ENCODE measurements at places on chromosomes 4 and X.

DNA sequence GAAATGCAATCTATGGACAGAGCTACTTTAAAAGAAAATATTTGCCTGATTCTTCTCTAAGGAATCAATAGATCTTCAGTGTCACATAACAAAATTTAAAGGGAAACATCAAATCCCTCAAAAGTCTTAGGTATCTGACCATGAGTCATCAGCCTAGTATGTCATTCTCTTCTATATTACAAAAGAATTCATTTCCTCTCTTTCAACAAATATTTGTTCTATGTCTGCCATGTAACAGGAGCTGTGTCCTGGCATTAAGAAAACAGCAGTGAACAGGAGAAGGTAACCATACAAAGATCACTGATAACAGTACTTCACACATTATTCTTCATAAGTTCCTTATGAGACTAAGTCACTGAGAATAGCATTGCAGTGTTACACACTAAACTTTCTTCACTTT is 243.6 kb upstream of the DKK2 start:
- DNase-seq = no peak

DNA sequence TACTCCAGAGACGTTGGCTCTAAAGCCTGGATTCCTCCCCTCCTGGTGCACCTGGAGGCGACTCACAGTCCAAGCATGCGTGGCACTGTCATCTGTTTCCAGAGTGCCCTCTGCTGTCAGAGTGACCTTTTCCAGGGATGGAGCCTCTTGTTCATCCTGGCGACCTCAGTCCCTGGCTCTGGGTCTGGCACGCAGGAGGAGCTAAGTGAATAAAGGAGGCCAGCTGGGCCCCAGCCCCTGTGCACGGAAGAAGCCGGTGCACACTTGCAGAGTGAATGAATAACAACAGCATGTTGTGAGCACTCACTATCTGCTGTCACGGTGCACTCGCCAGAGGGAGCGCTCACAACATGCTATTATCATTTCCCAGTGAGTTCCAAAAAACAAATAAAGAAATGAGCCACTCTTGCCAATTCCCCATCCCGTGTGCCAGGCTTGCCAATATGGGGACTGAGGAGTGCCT is 27.8 kb upstream of the PSAPL1 start:
- no peak for DNase-seq

DNA sequence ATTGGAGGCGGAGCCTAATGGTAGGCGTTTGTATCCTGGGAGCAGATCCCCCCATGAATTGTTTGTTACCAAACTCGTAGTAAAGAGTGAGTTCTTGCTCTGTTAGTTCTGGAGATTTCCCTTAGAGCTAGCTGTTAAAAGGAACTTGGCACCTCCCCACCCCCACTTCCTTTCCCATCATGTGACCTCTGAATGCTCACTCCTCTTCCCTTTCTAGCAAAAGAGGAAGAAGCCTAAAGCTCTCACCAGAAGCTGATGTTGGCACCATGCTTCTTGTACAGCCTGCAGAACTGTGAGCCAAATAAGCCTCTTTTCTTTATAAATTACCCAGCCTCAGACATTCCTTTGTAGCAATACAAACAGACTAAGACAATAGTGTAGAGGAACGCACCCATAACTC is 13.8 kb upstream of the ATOH1 start:
- no peak for DNase-seq

DNA sequence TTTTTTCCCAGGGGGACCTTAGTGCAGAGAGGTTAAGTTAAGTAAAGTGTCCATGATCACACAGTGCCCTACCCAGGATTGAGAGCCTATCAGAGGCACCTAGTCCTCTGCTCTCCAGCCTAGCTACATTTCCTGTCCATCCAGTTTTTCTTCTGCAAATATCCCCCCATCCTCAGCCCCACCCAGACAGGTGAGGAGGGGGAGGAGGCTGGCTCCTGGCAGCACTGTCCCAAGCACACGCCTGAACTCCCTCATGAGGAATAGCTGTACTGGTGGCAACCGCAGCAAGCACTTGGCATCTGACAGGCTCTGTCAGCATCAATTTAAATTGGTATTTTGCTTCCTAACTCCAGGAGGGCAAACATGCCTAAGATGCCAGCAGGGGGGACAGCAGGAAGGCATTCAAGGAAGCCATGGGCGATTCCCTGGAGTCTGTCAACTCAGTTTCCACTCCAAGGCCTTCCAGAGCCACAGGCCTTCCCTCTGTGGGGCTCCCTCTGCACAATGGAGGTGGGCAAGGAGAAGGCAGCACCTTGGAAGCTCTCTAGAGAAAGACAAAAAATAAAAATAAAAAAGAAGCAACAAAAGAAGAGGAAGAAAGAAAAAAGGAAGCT is 6.4 kb upstream of the FRMPD3 start:
- no peak for DNase-seq

- no peak for DNase-seq
These were observed 130.3 kb downstream of the ATP10D start for GRCh38 chr4:47615385-47615784.

DNA sequence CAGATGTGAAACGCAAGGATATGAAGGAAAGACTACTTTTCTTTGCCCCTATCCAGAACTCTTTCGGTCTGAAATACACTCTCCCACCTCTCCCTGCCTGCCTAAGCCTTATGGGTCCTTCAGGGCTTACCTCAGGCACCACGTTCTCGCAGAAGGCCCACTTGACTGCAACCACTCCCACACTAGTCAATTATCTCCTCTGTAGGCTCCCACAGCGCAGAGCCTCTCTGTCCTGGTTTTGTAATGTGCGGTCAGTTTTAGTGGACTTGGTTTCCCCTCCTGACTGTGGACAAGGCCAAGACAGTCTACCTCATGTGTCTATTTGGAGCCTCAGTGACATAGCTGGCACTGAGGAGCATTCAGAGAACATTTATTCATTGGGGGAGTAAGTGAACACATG is 11.1 kb downstream of the CNGA2 start:
- DNase-seq = no peak

- DNase-seq = no peak
These were observed 468.2 kb upstream of the DIPK2B start for GRCh38 chrX:45668686-45669443.

GRCh38 chr4:60805500-60806313 is 394.4 kb upstream of the ADGRL3 start:
- DNase-seq = no peak

DNA sequence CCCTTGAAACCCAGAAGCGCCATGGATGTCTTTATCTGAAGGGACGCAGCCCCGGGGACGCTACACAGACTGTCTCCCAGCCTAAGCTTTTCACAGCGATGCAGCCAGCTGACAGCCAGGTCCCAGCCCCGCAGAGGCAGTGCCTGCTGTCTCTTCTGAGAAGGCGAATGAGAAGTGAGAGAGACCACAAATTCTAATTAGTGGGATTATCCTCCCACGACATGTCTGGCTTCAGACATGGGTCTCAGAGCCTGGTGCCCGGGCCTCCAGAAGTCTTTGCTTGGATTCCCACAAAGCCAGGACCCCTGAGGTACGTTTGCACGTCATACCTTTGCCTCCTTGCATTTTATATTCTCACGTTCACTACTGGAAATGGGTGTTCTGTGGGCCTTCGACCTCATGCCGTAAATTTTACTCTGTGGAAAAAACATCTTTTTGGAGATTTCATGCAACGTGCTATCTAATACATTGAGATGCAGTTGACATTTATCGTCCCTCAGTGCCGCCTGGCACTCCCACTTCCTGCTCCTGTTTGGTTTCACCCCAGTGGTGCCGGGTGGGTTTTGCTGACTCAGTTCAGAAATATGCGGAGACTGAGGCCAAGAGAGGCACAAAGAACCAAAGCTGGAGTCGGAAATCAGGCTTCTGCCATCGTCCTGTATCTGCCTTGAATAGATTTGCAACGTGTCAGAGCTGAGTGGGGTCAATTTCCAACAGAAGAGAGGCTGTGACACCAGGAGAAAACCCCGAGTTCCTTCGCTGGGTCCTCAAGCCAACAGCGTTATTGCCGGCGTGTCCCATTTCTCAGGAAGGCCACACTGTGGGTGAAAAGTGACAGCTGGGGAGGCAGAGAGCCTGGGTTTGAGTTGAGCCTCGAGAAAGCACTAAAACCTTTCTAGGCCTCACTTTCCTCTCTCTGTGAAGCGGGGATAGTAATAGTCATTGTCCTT is 114.4 kb downstream of the STK32B start:
- no peak for DNase-seq

- DNase-seq = no peak
These were observed 36.8 kb downstream of the NSD2 start for GRCh38 chr4:1907848-1908525.
